ENCODE measurements at places on chromosomes 2 and 18.

DNA sequence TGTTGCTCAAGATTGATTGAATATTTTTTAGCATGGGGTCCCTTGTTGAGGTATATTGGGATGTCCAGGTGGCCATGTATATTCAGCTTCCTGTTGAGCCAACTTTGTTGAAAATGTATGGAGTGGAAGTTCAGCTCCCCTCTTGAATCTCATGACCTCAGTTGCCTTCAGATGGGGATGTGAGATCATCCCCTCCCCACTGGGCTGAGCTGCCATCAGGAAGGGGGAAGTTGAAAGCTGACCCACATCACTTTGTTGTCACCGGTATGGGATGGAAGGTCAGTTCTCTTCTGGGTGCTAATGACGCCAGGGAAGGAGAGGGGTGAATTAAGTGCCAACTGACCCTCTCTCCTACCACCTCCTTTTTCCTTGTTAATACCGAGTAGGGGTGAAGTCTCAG is 33.9 kb downstream of the ACOXL start:
- no peak for DNase-seq

DNA sequence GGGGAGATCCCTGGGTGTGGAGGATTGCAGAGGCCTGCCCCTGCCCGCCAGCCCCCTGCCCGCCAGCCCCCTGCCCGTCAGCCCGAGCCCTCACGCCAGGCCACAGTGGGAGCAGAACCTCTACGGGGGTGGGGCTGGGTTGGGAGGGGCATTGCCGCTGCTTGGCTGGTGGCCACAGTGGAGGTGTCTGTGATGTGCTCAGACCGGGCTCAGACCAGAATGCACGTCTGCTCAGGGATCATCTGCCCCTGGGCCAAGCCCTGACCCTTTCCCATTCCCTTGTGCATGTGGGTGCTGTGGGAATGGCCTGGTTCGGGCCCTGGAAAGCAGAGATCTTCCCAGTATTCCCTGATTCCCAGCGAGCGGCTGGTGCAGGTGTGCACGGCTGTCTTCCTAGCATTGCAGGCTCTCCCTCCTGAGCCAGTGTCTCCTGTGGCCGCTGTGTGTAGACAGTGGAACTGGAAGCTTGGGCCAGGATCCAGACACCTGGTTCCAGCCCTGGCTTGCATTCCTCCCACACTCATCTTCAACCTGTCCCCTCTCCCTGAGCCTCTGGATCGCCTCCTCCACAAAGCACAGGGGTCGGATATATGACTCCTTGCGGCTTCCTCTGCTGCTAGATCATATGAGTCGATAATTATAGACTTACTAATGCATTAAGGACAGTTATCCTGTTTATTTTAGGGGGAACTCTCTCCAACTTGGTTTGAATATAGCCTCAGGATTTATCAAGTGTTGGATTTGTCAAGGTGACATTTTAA is 161.6 kb downstream of the LDLRAD4 start:
- DNase-seq = no peak

DNA sequence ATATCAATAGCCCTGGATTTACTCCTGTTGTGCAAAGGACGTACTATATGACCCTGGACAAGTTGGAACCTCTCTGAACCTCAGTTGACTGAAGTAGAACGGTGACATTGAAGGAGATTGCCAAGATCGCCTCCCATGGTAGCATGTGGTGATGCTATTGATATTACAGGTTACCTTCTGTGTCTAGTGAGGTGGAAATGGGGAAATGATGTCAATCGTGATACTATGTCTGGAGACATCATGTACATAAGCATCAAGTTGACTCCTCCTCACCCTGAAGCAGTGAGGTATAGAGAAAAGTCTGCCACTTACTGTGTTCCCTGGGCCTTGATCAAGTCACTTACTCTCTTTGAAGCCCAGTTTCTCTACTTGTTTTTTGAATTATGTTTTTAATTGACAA is 93.9 kb downstream of the KLF7 start:
- DNase-seq = no peak

GRCh38 chr2:175308005-175308404 is 126.5 kb upstream of the ATP5MC3 start:
- DNase-seq = no peak

GRCh38 chr2:109201465-109202327 is 72.7 kb downstream of the SH3RF3 start:
- DNase-seq = no peak

DNA sequence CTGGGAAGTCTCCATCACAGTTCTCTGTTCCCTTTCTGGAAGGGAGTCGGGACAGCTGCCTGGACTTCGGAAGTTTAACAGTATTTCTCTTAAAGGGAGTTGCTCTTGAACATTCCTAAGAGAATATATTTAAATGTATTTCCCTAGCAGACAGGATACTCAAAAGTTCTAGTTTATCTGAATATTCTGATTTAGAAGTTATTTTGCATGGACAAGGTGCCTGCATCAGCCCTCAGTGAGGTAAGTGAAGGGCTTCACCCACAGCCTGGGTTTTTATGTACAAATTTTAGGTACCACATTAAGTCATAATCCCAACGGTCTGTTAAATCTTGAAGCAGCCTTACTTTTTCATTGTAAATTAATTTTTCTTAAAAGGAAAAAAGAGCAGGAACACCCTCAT is 65.1 kb upstream of the REV1 start:
- DNase-seq = no peak

DNA sequence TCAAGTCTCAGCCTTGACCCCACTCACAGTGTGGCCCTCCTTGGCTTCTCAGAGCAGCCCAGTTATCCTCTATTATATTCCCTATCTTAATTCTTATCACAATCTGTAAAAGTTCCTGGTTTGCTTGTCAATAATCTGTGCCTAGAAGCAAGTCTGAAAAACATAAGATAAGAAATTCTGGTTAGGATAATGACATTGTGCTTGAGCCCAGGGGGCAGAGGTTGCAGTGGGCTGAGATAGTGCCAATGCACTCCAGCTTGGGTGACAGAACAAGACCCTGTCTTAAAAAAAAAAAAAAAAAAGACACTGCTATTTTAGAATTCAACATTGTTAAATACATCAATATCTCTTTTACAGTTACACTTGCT is 63.9 kb downstream of the TMEM131 start:
- DNase-seq = no peak

GRCh38 chr2:56018267-56018666 is 94.7 kb upstream of the EFEMP1 start:
- DNase-seq = no peak

DNA sequence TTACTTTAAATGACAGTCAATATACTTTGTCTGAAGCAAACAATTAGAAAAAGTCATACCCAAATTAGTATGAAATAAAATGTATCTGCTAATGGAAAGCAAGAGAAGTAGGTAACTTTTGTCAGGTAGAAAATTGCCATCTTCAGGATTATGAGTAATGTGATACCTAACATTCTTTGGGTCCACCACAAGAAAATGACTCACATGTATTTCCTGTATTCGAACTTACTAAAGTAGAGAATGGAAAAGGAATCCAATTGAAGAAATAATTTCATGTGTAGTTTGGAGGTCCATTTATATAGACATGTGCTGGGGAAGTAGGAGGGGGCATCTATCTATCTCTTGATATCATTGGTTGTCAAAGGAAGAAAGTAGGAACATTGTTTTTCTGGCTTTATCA is 636.2 kb upstream of the CHAC2 start:
- no peak for DNase-seq

- no peak for DNase-seq
Observed at GRCh38 chr2:2324119-2324518, 7.0 kb downstream of the MYT1L start.

GRCh38 chr2:10520154-10520553 is 72.0 kb upstream of the ODC1 start:
- DNase-seq = no peak

DNA sequence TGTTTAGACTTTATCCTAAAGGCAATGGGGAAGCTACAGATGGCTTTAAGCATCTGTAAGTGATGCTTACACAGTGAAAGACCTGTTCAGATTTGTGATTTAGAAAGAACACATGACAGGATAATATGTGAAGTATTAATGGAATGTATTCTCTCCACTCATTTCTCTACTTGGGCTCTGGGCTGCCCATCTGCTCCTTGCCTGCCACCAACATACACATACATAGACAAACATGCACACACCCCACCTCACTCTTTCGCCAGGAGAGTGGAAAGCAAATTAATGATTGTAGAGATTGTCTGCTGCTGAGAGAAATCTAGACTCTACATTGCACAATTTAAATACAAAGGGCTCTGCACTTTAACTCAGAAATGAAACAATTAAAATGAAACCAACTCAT is 61.0 kb upstream of the NFE2L2 start:
- no peak for DNase-seq

DNA sequence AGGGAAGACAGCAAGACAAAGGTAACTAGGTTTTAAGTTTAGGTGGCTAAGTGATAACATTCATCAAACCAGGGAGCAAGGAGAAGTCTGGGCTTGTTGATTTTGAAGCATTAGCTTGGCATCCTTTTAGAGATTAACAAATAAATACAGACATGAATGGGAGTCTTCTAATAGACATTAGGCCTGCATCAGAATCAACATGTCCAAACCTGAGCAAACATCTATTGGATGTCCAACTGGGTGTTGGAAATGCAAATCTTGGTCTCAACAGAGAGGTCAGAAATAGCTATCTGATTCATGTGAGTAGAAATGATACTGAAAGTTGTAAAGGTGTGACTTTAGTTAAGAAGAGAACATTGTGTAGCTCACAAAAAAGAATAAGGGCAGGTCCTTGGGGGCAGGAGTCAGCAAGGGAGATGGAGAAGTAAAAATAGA is 85.5 kb upstream of the RND3 start:
- no peak for DNase-seq

DNA sequence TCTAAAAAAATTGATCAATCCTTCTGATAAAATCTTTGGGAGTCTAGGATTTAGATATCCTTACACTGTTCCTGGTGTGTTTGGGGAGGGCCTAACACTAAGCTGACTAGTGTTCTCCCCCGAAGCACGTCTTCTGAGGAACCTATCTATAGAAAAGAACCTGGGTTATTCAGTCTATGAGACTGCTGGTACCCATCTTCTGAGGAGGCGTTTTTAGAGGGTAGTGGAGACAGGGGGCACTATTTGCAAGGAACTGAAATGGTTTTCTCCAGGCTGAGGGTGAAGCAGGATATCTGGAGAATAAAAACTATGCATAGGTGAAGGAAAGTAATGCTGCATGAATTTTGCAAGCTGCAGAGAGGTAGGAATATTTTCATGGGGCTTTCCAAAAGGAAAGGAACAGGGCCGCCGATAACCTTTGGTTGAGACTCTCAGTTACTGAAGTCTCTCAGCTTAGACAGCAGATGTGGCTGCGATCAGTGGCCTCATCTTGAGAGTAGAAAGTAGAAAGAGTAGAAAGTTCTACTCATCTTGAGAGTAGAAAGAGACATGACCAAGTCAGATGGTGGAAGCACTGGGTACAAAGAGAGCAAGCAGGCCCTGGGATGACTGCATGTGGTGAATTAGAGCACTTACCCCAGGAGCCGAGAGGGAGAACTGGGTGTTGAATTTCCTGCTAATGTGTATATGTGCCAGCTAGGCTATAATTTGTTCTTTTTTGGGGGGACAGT is 31.8 kb upstream of the KCNE4 start:
- no peak for DNase-seq

DNA sequence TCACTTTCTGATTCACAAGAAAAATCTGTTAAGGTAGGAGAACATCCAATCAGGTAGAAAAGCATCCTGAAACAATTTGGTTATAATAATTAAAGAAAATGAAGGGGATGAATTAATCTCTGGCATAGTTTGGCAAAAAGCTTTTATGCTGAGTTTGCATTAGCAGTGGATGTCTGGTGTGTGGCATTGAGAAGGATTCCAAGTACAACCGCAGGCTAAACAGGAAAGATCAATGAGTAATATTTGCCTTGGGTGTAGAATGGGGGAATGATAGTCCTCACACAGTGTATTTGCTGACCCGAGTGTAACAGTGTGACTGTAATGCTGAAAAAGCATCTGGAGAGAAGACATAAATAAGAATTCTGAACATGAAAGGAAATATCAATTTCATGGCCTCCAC is 68.3 kb upstream of the SESTD1 start:
- DNase-seq = no peak

GRCh38 chr2:28635191-28635611 is 116.4 kb upstream of the PPP1CB start:
- no peak for DNase-seq

GRCh38 chr2:28975671-28976070 is 5.4 kb upstream of the TOGARAM2 start:
- DNase-seq = no peak

GRCh38 chr2:29518010-29518409 is 402.8 kb downstream of the CLIP4 start:
- DNase-seq = no peak

DNA sequence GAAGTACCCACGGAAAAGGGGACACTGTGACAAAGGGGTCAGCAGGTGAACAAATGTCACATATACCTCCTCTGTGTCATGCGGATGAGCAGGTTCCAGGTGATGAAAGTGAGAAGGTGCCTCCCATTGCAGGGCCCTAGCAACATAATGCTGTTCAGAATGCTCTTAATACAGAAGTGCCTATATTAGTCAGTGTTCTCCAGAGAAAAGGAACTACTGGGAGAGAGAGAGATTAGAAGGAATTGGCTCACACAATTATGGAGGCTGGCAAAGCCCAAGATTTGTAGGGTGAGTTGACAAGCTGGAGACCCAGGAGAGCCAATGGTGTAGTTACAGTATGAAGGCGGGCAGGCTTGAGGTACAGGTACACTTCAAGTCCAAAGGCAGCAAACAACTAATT is 98.1 kb upstream of the CDC42EP3 start:
- DNase-seq = no peak

GRCh38 chr2:240648650-240649275 is 23.5 kb downstream of the GPR35 start:
- DNase-seq = no peak

DNA sequence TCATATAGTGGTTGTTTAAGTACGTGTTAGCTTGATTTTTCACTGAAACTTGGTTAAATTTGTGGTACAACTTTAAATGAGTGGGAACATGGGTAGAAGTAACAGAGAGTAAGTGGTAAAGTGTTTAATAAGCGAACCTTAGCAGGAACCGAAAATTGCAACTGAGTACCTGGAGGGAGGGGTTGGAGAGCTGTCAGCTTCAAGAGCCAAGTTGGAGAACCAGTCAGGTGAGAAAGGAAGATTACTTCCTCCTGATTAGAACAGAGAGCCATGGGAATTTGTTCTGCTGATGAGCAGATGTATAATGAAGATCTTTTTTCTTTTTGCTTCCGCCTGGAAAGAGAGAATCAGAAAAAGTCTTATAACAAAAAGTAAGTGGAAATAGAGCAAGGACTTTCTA is 158.4 kb upstream of the CDH7 start:
- no peak for DNase-seq
